ENCODE measurements at places on chromosomes 2 and 18. TPM values are rescaled to one million over a fixed set of nuclear protein-coding genes. Genes with fewer than 3 reads are reported as not detected.

The GBX2 gene
- polyA plus RNA-seq = 0.17 TPM

The CCL20 gene
- 0.70 TPM for polyA plus RNA-seq

The CENPO gene
- polyA plus RNA-seq = 12.1 TPM

The IL37 gene
- polyA plus RNA-seq = 0.73 TPM

The PXDN gene
- 87.9 TPM for polyA plus RNA-seq

The HJURP gene
- polyA plus RNA-seq = 20.2 TPM

The FKBP1B gene
- polyA plus RNA-seq = 27.9 TPM

The CYP26B1 gene
- 1.8 TPM for polyA plus RNA-seq

The REG1B gene
- polyA plus RNA-seq = not detected

The SH3BP4 gene
- polyA plus RNA-seq = 46.4 TPM

The DYNAP gene
- 0.07 TPM for polyA plus RNA-seq

The ICA1L gene
- polyA plus RNA-seq = 1.8 TPM

The HNMT gene
- 6.8 TPM for polyA plus RNA-seq

The ADD2 gene
- polyA plus RNA-seq = not detected

The ZAP70 gene
- polyA plus RNA-seq = 7.3 TPM

The ACMSD gene
- polyA plus RNA-seq = not detected

The RFX8 gene
- not detected for polyA plus RNA-seq

The C1QL2 gene
- polyA plus RNA-seq = not detected
